GM23338 (cell line): ENCODE measurements at places on chromosomes 5 and 9. TPM values are rescaled to one million over a fixed set of nuclear protein-coding genes. Genes with fewer than 3 reads are reported as not detected.
A peak's percentile ranks its signal among the peaks of the same experiment; 100 is the strongest.

GRCh38 chr5:91164424-91164823 lies 218.7 kb downstream of the ARRDC3 start:
- DNase-seq: no peak

DNA sequence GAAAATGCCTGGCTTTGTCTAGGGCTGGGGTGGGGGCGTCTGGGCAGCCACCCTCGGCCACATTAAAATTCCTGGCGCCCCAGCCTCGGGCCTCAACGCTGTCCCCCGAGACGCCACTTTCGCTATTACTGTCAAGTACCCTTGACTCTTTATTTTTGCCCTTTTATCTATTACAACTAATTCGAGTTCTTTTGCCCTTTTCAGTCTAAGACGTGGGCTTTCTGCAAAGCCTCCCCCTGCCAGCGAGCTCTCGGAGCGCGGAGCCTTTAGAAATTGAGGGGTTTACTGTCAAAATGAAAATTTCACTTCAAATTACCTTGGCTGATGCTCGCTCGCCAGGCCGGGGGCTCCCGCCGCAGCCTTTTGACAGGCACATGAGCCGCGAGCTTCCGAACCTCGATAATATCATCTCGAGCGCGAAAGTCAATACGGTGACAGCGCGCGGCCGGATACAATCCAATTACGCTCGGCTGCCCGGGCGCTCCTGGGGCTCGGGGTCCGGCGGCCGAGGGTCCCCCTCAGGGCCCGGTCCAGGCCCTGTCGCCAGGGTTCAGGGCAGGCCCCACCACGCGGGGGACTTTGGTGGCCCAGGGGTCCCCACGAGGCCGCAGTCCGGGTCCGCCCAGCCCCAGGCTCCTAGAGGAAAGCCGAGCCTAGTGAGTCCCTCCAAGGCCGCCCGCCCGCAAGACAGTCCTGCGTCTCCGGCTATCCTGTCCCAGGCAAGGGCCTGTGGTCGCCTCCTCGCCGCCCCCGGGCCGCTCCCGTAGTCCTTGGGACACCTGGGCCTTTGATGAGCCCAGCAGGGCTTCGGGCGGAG lies 6.7 kb downstream of the IRX4 start:
- peak; percentile 66 for DNase-seq

DNA sequence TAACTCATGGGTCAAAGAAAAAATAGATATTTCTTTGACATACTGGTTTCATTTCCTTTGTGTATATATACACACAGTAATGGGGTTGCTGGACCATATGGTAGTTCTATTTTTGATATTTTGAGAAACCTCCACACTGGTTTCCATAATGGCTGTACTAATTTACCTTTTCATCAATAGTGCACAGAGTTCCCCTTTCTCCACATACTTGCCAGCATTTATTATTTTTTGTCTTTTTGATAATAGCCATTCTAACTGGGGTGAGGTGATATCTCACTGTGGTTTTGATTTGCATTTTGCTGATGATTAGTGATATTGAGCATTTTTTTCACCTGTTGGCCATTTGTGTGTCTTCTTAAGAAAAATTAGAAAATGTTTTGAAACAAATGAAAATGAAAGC lies 78.4 kb upstream of the CKMT2 start:
- no peak for DNase-seq

DNA sequence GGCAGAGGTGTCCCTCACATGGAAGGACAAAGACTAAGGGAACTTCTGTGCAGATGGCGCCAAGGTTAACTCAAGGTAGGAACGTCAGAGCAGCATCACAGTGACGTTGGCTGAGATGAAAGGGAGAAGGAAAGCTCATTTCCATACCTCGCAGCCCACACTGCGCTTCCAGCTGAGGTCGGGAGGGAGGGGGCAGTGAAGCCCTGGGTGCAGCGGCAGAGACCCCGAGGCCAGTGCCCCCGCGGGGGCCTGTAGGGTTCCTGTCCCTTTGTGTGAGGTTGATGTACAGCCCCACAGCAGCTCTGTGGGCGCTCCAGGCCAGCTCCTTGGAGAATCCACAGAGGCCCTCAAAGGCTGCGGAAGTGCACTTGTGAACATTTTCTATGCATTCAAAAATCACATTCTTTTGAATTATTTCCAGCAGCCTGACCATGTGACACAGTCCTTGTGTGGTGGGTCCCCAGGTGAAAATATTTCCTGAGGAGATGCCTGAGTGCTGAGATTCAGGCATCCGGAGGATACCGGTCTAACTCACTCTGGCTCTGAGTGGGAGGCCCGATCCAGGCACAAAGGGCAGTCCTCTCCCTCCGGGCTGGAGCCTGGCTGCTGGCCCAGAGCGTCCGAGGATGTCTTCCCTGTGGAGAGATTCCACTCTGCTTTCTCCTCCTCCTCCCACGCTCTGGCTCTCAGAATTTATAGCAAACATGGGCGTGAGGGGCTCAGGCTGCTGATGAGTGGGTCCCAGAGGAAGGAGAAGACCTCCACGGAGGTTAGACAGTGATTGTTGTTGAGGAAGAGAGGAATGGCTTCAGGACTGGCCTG lies 150.7 kb downstream of the ICE1 start:
- no peak for DNase-seq

DNA sequence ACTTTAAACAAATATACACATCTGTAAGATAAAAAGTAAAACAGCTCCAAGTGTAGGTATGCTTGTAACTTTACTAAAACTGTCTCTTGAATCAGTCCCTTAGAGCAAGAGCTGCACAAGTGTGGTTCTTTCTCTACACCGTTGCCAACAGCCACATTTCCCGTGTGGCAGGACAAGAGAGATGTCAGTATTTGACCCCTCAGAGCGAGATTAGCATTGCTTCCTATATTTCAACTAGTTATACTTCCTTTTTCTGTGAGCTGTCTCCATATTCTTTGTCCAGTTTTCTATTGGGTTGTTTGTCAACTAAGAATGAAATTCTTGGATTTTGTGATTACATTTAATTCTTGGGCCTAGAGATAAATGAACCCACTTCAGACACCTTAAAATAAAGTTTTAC lies 8.0 kb downstream of the PLIN2 start:
- no peak for DNase-seq

DNA sequence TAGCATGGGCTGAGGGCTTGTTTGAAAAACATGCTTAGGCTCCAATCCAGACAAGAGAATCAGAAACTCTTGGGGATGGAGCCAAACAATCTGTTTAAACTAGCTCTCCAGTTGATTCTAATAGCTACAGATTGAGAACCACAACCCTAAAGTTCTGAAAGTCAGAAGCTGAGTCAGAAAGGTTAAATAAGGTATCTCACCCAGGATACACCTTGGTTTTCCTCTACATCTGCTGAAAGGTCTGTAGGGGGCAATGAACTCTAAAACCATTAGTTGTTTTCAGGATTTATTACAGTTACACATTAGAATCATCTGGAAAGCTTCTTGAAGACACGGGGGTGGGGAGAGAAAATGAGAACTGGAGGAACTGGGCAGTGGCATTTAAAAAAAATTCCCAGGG lies 5.7 kb downstream of the GFM2 start:
- DNase-seq: no peak

DNA sequence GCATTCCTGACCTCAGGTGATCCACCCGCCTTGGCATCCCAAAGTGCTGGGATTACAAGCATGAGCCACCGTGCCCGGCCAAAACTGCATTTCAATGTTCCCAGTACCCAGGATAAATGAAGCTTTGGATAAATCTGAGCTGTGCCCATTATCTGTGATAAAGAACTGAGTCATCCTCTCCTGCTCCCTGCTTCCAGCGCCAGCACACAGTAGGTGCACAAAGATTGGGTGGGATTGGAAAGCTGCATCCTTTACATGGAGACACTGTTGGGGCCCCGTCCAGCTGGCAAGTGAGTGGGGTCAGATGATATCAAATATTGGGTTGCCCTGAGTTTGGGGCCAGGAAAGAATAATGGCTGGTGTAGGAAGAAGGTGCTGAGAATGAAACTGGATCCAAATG lies 17.4 kb downstream of the SH2D3C start:
- no peak for DNase-seq

DNA sequence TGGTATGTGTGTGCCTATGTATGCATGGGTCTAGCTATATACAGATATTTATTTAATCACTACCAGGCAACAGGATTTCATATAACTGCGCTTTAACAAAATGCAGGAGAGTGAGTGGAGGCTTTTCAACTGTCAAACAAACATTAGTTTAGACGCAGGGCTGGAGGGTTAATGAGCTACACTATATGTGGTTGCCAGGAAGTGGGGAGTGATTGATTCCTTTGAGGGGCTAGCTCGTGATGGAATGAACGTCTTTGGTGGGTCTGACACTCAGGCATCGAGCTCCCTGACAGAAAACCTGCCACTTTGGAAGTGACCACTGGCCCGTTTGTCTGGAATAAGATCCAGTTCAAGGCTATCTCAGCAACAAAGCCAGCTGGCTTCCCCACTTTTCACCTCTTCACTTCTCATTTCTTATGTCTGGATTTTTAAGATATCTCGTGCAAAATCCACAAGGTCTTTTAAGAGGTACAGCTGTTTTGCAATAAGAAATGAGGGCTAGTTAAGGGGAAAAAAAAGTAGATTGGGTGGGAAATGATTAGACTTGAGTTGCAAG lies 78.0 kb downstream of the CFAP77 start:
- no peak for DNase-seq

- DNase-seq: no peak
Measured at GRCh38 chr5:104111632-104112031, 549.0 kb upstream of the NUDT12 start.

DNA sequence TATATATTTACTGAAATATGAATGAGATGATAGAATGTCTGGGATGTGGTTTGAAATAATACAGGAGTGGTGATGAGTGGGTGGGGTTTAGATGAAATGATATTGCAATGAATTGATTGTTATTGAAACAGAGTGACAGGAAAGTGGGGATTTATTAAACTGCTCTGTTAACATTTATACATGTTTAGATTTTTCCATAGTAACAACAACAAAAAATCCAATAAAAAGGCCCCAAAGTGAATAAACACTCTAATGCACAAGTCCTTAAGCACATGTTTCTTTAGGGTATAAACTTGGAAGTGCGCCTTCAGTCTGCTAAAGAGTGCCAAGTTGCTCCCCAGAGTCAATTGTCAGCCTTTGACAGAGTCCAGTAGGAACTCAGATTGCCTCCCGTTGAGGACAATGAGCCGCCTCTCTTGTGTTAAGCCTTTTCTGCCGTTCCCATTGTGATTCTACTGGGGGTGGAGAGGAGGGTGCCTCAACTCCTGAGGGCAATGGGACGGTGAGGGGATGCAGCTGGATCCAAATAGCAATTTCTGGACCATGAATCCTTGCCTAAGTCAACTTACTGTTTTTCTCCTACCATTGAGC lies 112.3 kb downstream of the SLC28A3 start:
- peak; percentile 61 for DNase-seq

- DNase-seq: no peak
Measured at GRCh38 chr9:129945314-129945713, 97.7 kb downstream of the FNBP1 start.

DNA sequence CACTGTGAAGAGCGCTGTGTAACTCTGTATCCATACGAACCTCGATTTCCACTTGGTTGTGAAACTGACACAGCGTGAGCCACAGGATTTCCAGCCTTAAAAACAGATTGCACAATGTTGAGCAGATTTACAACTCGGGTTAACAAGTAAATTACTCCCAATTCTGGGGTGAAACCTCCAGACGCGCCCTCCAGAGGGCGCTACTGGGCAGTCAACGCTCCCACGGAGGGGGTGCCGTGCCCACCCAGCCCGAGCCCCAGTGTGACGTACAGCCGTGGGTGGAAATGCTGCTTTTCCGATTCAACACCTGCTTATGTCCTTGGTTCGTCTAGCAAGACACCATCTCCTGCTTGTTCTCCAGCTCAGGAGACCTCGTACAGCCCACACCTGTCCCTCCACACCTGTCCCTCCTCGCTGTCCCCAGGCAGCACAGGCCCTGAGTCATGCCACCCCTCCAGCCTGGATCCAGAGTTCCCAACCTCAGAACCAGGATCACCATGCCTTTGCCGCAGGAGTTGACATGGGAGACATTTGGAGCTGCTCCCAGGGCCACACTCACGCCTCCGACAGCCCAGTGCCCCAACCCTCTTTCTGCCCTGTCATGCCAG lies 34.4 kb upstream of the SLC6A3 start:
- DNase-seq: peak; percentile 65

DNA sequence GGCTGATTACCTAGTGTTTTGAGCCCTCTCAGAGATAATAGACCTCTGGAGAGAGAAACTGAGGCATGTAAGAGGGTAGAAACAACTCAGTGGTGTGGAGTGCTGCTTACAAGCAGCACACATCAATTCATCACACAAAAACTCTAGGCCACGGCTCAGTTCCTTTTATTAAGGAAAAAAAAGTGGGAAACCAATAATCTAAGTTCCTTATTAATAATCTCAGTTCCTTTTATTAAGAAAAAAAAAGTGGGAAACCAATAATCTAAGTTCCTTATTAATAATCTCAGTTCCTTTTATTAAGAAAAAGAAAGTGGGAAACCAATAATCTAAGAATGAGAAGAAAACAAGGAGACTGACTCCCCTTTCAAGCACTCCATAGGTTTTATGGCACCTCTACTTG lies 28.0 kb downstream of the TXNDC8 start:
- DNase-seq: no peak

GRCh38 chr5:160287378-160288051 lies 24.8 kb downstream of the CCNJL start:
- DNase-seq: peak; percentile 97

- no peak for DNase-seq
Measured at GRCh38 chr9:91902475-91903125, 47.4 kb downstream of the ROR2 start.

DNA sequence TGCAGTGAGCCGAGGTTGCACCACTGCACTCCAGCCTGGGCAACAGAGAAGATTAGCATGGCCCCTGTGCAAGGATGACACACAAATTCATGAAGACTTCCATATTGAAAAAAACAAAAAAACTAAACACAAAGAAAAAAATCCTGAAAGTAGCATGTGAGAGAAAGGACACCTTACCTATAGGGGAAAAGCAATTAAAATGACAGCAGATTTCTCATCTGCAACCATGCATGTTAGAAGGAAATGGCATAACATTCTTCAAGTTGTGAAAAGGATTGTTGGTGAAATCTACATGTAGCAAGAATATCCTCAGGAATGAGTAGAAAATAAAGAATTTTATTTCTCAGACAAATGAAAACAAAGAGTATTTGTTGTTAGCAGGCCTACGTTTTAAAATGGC lies 13.4 kb upstream of the ZNF169 start:
- no peak for DNase-seq

DNA sequence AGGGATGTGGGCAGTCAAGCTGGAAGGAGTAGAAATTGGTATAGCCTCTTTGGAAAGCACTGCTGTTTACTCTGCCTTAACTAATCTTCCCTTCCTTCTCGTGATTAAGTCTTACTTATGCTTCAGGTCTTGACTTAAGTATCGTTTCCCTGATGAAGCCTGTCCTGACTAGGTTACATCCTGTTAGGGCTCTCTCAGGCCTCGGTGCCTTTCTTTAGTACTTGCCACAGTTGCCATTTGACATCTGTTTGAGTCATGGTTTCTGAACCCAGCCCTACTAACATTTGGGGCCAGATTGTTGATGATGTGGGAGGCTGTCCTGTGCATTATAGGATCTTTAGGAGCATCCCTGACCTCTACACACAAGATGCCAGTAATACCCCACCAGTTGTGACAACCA lies 94.4 kb downstream of the GAPVD1 start:
- DNase-seq: no peak

GRCh38 chr9:108618906-108619550 lies 236.8 kb downstream of the ACTL7B start:
- no peak for DNase-seq

FOXD4 gene
- total RNA-seq: 0.31 TPM in 1 of 2 replicates, not detected in the other

NUDT12 gene
- total RNA-seq: 12.8 and 16.8 TPM in 2 replicates

ZNF883 gene
- 11.8 and 44.4 TPM in 2 replicates for total RNA-seq

TERT gene
- total RNA-seq: 36.2 and 46.4 TPM in 2 replicates

SLC4A9 gene
- 0.08 TPM in 1 of 2 replicates, not detected in the other for total RNA-seq

ZFAND5 gene
- 216 and 233 TPM in 2 replicates for total RNA-seq

HSD17B3 gene
- total RNA-seq: not detected in 2 replicates

PDGFRB gene
- 7.1 and 11.3 TPM in 2 replicates for total RNA-seq

TESK1 gene
- total RNA-seq: 8.2 and 10.7 TPM in 2 replicates

PAEP gene
- total RNA-seq: not detected in 2 replicates

ORM2 gene
- 0.76 TPM in 1 of 2 replicates, not detected in the other for total RNA-seq
